ENCODE measurements at places on chromosomes 12 and 14.

DNA sequence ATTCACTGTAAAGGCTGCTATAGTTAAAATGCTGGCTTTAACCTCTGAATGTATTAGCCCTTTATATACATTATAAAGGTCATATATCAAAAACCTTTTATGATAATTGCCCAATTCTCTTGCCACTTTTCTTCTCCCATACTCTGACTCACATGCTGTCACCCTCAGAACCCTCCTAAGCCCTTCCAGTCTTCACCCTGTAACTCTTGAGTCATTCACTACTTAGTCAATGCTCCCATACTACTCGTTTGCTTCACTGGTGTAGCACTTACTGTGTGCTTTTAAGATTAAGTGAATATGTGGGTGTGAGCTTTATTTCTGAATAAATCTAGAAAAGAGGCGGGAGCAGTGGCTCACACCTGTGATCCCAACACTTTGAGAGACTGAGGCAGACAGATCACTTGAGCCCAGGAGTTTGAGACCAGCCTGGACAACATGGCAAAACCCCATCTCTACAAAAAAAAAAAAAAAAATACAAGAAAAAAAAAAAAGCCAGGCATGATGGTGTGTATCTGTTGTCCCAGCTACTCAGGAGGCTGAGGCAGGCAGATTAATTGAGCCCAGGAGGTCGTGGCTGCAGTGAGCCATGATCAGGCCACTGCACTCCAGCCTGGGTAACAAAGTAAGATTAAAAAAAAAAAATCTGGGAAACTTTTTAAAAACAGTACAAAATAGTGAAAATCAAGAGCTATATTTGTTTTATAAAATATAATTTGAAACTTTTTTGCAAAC, 37.6 kb downstream of the SPATA7 start:
- no peak for DNase-seq

- no peak for DNase-seq
Measured at GRCh38 chr14:58769011-58769643, 131.4 kb downstream of the DACT1 start.

GRCh38 chr12:116927244-116927940, 16.6 kb downstream of the FBXW8 start:
- no peak for DNase-seq

DNA sequence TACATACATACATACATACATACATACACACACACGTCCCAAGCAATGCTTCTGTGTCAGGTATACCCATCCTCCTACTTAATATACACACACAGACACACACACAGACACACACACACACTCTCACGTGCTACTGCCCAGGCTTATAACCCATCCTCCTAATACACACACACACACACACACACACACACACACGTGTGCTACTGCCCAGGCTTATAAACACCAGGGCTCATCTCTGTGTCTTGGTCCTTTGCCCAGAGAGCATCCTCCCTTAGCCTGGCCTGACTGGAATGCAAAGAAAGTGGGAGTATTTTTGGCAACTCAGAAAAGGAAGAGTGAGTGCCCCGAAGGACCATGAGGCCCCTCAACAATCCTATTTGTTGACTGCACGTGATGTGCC, 129.0 kb downstream of the RBM19 start:
- no peak for DNase-seq

DNA sequence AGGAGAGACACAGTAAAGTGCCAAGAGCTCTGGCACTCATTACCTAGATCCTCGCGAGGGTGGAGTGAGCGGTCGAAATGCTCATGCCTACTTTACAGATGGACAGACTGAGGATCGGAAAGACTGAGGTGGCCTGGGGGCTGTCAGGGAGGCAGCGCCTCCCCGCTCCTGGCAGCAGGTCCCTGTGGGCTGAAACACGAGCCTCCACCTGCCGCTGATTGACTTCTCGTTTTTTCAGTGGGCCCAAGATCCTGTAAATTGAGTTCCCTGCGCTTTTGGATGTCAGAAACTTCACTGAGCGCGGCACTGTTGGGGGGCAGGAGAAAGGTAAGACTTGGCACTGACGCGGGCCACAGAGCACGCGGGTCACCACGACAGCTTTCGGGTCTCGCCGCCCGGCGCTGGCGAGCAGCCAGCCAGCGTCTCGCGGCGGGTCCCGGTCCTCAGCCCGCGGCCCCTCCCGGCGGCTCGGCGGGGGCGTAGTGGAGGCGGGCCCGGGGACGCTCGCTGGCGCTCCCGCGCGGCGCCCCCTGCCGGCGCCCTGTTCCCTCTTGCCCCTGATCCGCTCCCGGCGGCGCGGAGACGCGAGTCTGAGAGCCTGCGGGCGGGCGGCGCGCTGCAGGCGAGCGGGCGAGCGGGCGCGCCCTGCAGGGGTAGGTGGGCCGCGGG, 552 bp upstream of the SCN8A start:
- peak; percentile 60 for DNase-seq

All from hippocampal formation (tissue), 2 donors.